ENCODE measurements at places on chromosomes 11 and 22.
A peak's percentile ranks its signal among the peaks of the same experiment; 100 is the strongest.

DNA sequence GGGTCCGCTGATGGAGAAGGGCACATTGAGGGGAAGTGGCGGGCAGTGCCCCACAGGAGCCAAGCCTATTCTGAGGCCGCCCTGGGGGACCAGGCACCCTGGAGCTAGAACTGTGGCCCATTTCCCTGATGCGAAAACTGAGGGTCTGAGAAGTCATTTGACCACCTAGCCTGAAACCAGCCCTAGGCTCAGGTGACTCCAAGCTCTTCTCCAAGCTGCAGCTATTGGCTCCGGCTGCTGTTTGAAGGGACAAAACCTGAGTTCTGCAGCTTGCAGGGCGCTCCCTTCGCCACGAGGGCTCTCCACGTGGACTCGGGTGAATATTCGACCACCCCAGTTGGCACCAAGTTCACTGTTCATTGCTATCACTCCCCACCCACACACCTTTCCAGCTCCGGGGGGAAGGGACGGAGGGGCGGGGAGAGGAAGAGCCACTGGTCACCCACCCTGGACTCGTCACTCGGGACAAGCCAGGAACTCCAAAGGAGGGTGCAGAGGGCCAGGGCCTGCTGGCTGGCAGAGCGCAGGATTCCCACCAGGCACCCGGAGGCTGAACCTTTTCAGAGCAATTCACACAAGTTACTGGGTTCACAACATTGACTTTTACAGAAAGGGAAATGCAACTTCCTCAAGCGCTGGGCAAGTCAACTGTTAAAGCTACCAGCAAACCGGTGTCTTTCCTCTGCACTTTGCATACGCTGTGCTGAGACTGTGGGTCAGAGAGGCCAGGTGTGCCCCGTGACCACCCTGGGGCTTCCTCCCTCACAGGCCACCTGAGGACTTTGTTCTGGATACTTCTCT, 1.1 kb upstream of the RAC2 start:
- DNase-seq, result no peak

DNA sequence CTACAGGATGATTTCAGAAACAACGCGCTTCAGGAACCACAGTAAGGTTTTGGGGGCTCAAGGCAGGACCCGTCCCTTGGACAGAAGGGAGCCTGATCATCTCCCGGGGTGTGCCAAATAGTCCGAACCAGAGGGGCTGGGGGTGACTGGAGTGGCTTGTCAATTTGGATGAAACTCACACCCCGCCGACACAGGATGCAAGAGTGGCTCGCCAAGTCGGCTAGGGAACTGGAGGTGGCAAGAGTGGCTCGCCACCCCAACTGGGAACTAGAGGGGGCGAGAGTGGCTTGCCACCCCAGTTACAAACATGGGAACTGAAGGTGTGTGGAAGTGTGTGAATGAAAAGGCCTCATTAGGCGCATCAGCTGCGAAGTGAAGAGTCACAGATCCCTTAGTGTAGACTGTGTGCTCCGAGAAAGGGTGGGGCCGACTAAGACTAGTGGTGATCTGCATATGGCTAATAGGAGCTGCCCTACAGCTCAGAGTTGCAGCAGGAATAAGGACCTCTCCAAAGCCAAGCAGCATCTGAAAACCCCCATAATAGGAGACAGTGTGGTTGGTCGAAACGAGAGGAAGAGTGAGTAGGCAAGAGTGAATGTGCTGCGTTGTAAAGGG, 26.6 kb upstream of the CPT1A start:
- no peak for DNase-seq

DNA sequence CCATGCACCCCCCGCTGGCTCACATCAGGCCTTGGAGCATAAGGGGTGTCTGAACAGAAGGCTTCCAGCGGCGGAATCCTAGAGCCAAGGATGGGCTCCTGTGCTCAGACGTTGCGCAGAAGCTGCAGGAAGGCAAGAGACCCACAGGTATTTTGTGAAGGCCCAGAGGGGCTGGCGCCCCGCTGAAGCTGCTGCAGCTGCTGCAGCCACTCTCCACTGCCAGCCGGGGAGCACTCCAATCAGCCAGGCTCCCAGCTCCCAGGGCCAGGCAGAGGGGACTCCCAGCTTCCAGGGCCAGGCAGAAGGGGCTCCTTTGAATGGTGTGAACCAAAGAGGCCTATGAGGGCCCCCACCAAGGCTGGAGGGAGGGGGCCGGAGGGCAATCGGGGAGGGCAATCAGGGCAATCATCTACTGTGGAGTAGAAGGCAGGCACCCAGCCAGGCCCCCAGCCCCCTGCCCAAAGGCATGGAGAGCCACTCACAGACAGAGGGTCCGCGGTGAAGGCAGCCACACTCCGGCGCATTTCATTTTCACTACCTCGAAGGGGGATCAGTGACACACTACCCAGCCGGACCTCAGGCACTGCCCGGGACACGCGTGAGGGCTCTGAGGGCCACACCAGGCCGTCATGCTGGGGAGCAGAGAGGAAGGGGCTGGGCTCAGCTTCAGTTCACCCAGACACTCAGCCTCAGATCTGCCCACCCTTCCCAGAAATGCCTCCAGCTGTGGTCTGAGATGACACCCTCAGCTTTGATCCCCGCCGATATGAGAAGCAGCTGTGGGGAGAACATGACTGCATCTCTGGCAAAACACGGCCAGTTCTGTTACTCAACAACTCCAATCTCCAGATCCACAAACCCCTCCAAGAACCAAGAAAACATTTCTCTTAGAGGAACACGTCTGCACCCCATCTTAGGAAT, 11.6 kb upstream of the PDE2A start:
- DNase-seq, result no peak

DNA sequence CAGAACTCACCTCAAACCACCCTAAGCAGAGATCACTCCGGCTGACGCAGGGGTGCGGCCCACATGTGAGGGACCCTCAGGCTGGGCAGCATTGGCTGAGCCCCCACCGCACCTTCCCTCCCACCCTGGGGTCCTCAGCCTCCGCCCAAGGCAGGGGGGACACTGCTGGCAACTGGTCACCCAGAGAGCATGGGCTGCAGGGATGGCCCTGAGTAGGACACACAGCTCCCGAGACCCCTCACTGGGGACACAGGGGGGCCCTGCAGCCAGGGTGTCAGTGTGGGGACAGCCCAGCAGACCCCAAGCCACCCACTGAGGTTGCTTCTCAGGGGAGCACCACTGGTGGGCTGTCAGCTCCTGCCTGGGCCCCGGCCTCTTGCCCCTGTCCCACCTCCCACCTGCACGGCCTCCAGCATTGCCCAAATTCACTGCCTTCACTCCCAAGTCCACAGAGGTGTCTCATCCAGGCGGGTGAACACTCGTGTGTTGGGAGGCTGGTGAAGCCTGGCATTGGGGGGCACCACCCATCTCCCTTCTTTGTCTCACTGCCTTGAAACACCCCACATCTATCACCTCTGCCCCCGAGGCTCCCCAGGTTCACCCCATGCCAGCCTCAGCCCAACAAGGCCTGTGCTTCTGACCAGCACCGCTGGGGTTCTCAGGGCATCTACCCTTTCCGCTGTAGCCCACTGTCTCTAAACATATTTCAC, 4.7 kb downstream of the C11orf21 start:
- no peak for DNase-seq

- DNase-seq, result no peak
Observed at GRCh38 chr11:114102993-114103896, 43.7 kb downstream of the ZBTB16 start.

DNA sequence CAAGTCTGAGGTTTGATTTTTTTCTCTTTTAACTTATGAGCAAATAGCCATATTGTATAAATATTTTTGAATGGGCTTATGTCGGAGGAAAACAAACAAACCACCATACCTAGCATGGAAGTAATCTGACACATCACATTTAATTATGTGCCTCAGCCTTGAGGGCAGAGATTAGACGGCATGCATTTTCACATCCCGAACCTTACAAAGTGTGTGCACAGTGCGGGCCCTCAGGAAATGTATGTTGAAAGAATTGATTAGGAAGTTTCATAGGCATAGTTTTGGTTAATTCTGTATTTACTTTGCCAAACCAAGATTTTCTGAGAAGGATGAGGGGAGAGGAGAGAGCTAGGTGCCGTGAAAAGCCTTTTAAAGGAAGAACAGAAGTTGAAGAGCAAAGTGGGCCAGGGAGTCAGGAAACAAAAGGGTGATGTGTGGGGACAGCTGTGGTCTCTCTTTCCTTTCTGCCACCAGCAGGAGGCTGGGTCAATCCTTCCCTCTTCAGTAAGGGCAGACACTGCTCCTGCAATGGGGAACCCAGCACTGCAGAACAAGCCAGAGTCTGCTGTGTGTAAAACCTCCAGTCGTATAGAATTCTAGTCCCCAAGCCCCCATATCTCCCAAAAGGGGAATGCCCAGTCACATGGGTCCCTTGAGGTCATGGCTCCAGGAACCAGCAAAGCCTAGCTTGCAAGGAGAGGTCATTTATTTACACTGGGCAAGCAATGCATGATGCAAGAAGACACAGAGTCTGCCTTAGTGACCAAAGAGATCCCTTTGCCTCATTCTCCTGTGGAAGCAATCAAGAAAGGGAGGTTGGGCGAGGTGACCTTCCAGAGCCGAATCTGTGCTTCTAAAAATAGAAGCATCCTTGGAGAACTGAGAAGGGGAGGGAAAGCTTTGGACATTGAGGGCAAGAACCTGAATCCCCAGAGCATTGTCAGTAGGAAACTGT, 71.1 kb upstream of the OLFML1 start:
- DNase-seq, result no peak

GRCh38 chr11:109405671-109406070, 16.3 kb upstream of the C11orf87 start:
- no peak for DNase-seq

DNA sequence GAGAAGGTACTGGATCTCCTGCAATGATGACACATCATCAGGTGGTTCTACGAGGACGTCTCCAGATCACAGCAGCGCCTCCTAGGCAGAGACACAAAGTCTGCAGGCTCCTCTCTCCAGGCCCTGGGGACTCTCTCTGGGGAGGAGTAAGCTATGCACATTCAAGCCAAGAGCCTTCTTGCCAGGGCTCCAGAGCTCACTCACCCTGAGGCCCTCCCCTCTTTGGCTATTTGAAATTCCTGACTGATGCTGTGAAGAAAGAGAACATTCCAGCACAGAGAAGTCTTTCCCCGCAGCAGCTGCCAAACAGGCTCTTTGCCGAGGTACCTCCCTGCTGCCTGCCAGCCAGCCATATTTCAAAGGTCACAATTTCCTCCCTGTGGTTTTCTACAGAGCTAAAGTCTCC, 204.9 kb downstream of the CSNK2A3 start:
- DNase-seq, result no peak

GRCh38 chr11:68753300-68753699, 2.0 kb upstream of the TESMIN start:
- DNase-seq, result no peak

DNA sequence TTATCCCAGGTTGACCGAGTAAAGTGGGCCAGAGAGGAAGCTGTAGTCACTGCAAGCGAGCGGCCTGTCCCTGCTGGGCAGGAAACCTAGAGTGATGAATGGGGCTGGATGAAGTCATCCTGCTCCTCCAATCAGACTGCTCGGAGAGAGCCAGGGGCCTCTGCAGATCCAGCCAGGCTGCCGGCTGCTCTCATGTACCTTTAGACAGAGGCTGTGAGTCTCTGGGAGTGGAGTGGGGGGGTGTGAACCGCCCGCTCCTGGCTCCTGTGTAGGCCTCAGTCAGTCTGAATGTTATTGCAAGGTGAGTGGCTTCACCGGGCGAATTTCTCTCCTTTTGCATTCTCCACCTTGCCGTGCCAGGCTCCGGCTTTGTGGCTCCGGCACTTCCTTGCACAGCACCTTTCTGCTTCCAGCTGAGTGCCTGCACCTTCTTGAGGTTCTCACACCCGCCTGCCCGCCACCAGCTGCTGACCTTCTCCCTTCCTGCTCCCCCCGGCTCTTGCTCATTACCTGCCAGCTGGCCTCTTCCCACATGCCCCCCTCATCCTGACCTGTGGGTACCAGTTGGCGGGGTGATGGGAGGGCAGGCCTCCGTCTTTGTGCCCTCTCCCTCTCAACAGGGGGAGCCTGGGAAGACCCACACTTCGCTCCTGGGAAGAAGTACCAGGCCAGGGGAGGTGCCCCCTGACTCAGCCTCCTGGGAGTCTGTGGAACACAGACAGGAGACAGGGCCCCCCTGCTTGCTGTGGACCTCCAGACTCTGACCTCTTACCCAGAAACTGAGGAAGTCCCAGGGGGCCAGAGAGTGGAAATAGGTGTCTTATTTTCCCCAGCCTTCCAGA, 79.9 kb downstream of the GRAMD1B start:
- no peak for DNase-seq

- DNase-seq, result no peak
Observed at GRCh38 chr22:24494528-24495364, at the start of gene UPB1. TSS of gene UPB1 (plus strand) at chr22:24495332. CDS start at chr22:24495404, 72 bp downstream.

- no peak for DNase-seq
Observed at GRCh38 chr11:58395581-58395980, 11.1 kb downstream of the OR5B3 start.

DNA sequence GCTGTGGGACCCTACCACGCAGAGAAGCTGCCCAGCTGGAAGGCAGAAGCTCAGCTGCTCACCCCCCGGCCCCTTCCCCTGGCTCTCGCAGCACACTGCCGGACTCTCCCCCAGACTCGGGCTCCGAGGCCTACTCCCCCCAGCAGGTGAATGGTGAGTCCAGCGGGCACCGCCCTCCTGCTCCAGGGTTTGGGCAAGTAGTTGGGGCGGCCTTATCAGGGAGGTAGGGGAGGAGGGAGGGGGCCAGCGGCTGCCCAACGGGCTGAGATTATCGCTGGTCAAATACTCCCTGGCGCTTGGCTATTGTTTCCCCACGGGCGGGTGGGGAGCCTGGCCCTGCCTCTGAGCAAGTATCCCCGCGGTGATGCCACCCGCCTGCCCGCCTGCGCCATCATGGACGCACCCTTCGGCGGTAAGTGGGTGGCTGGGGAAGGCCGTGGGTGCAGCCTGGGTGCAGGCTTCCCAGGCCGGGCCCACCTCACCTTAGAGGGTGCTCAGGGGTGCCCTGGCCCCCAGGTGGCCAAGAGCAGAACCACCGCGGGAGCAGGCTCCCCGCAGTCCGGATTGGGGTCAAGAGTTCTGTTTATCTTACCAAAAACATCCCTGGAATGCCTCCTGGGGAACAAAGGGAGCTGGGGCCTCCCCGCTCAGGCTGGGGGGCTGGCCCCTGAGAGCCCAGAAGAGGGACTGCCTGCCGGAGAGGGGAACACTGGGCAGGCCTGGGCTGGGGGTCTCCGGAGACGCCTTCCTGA, 16.9 kb downstream of the MYRF start:
- DNase-seq, result no peak

GRCh38 chr11:36012979-36013378, 69.1 kb downstream of the LDLRAD3 start:
- no peak for DNase-seq

- DNase-seq, result no peak
Observed at GRCh38 chr11:121281698-121282097, 10.9 kb upstream of the SC5D start.

GRCh38 chr22:33000342-33001280, 57.6 kb downstream of the SYN3 start:
- no peak for DNase-seq

- DNase-seq, result peak; percentile 15
Observed at GRCh38 chr11:111765984-111766833, at the start of gene PPP2R1B. TSS of gene PPP2R1B (minus strand) at chr11:111766389. CDS start at chr11:111766361, 28 bp downstream.

GRCh38 chr11:82756765-82757639, 23.3 kb upstream of the FAM181B start:
- DNase-seq, result no peak

Data from NCI-H1436 treated with DMSO at 0.1 percent for 48 hours (cell line).